ENCODE measurements at places on chromosomes 2 and 18.
A peak's percentile ranks its signal among the peaks of the same experiment; 100 is the strongest.

- peak; percentile 63 for DNase-seq
Measured at GRCh38 chr2:207530160-207531031, 634 bp downstream of the CREB1 start.

GRCh38 chr2:207238831-207239701, 73.3 kb upstream of the KLF7 start:
- peak; percentile 91 for DNase-seq

- DNase-seq = no peak
Measured at GRCh38 chr2:229269941-229270340, 1.1 kb downstream of the PID1 start.

DNA sequence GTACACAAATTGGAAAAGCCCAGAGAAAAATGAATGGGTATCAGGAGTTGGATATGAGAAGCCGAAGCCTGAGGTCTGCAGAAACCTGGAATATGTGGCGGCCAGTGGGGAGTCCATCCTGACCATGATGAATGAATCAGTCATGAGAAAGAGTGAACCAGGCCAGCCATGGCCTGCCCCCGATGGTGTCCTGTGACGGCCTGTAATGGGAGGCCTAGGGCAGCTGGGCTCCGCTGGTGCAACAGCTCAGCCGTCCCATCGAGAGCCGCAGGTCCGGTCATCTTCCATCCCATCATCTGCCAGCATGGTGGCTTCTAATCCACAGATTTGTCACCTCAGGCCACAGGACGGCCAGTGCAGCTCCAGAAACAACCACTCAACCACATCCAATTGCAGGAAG, 116.4 kb downstream of the PDCL3 start:
- peak; percentile 42 for DNase-seq

- DNase-seq = no peak
Measured at GRCh38 chr2:37344453-37345361, at the start of gene QPCT. Gene QPCT, plus strand, starts transcription at chr2:37344630. Its CDS starts 102 bp downstream, at chr2:37344732.
